Stimulated activated CD4-positive, alpha-beta T cell treated with anti-CD3 and anti-CD28 coated beads, Interleukin-2, amount 100 ng/mL, for 4 hours (primary cell): ENCODE measurements at places on chromosomes 6 and 20.
A peak's percentile ranks its signal among the peaks of the same experiment; 100 is the strongest.

DNA sequence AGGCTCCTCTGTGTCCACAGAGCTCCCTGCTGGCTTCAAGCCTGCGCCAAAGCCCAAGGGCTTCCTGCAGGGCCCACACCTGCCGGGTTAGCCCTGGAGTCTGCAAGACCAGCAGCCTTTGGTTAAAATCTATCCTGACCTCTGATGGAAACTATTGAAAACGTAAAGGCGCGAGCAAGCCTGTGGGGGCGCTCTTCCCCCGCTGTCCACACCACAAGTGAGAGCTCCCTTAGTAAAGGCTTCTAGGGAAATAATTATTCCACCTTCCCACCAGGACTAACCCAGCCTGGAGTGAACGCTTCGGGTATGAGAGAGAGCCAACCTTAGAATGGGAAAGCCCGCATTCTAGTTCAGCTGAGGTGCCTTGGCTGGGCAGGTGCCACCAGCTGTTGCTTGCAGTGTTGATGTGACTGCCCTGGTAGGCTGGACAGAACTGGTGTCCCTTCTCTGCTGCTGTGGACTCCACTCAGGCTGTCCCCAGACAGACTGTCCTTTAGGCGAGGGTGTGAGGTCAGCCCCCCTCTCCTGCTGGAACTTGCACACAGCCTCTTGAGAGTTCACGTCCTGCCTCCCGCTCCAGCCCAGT, 68.7 kb downstream of the SYTL3 start:
- no peak for DNase-seq

DNA sequence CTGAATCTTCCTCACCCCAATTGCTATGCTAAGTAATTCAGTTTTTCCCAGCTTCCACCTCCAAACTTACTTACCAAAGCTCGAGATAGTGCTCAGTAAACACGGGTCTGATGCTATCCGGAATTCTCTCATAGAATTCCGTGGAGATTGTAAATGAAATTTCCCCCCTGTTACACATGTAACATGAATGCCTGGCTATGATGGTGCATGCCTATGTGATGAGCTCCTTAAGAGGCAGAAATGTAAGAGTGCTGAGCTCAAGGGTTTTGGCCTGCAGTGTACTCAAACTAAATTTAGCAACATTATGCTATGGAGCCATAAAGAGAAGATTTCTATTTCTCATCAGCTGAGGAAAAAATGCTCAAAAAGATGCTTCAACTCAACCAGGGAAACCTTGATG, 133.4 kb upstream of the FUT9 start:
- DNase-seq, result no peak

GRCh38 chr6:151252634-151253033, 12.9 kb downstream of the AKAP12 start:
- no peak for DNase-seq

- no peak for DNase-seq
Observed at GRCh38 chr6:33732817-33733708, 13.6 kb downstream of the IP6K3 start.

GRCh38 chr6:12803486-12803885, 86.9 kb downstream of the PHACTR1 start:
- DNase-seq, result no peak

- no peak for DNase-seq
Observed at GRCh38 chr6:160795721-160796120, 93.7 kb downstream of the PLG start.

DNA sequence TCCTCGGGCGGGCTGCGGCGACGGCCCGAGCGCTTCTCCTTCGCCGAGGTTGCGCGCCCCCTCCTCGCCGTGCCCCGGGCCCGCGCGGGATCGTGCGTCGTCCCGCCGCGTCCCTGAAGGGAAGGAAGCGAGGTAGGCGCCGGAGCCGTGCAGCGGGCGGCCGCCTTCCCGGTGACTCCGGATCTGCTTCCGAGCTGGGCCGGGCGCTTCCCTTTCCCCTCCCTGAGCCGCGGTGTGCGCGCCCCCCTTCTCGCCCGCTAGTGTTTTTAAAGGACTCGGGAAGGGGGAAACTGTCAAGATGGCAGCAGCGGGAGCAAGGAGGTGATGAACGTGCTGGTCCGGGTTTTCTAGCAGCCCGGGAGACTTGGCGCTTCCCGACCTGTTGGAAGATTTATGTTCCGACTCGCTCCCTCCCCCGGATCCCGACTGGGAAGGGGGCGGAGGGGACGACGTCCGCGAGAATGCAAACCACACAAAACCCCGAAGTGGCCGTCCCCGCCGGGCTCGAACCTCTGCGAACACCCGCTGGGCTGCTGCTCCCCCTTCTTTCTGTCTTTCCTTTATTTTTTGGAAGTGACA, 744 bp upstream of the FOXO3 start:
- no peak for DNase-seq

- DNase-seq, result no peak
Observed at GRCh38 chr6:129447198-129447565, 262.8 kb downstream of the ARHGAP18 start.

- DNase-seq, result no peak
Observed at GRCh38 chr6:157830354-157831017, 7.4 kb downstream of the SNX9 start.

DNA sequence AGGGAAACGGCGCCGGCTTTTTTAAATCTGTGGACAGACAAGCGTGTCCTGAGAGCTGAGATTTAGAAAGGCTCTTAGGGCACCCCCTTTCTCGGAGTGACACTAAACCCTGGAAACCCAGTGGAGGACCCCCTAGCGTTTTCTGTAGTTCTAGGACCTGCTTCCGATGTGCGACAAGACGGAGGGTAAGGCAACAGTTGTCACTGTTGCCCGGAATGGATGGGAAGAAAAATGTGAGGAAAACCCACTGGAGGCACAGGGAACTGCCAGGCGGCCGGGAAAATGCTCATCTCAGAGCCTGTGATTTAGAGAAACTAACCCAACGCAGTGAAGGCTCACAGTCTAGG, 551 bp upstream of the ATP5F1E start:
- no peak for DNase-seq

DNA sequence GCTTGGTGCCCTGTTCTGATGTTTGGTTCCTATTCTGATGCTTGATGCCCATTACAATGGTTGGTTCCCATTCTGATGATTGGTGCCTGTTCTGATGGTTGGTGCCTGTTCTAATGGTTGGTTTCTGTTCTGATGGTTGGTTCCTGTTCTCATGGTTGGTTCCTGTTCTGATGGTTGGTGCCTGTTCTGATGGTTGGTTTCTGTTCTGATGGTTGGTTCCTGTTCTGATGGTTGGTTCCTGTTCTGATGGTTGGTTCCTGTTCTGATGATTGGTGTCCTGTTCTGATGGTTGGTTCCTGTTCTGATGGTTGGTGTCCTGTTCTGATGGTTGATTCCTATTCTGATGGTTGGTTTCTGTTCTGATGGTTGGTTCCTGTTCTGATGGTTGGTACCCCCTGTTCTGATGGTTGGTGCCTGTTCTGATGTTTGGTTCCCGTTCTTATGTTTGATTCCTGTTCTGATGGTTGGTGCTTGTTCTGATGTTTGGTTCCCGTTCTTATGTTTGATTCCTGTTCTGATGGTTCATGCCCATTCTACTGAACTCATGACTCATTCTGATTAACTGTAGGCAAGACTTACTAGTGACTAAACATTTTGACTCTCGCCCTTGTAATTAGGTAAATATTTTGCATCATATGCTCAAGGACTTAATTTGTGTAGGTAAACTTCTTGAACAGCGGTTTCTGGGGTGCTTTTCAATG, 146.2 kb downstream of the DLL1 start:
- no peak for DNase-seq

GRCh38 chr20:55778796-55779195, 226.5 kb downstream of the CBLN4 start:
- no peak for DNase-seq

DNA sequence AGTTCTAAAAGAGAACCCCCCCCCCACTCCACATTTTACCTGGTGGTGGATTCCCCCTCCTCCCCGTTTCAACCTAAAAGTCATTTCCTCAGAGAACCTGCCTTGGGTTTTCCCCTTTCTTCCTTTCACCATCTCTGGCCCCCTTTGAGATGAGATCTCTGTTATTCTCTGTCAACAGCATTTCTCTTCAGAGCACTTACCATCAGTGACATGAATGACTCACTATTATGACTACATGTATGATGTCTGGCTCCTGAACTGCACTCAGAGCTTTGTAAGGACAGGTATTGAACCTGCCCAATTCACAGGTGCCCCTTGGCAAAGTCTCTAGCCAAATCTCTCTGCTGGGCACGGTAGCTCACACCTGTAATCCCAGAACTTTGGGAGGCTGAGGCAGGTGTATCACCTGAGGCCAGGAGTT, 61.4 kb upstream of the JARID2 start:
- peak; percentile 47 for DNase-seq

- DNase-seq, result no peak
Observed at GRCh38 chr6:115838763-115839401, 221.8 kb downstream of the FRK start.

DNA sequence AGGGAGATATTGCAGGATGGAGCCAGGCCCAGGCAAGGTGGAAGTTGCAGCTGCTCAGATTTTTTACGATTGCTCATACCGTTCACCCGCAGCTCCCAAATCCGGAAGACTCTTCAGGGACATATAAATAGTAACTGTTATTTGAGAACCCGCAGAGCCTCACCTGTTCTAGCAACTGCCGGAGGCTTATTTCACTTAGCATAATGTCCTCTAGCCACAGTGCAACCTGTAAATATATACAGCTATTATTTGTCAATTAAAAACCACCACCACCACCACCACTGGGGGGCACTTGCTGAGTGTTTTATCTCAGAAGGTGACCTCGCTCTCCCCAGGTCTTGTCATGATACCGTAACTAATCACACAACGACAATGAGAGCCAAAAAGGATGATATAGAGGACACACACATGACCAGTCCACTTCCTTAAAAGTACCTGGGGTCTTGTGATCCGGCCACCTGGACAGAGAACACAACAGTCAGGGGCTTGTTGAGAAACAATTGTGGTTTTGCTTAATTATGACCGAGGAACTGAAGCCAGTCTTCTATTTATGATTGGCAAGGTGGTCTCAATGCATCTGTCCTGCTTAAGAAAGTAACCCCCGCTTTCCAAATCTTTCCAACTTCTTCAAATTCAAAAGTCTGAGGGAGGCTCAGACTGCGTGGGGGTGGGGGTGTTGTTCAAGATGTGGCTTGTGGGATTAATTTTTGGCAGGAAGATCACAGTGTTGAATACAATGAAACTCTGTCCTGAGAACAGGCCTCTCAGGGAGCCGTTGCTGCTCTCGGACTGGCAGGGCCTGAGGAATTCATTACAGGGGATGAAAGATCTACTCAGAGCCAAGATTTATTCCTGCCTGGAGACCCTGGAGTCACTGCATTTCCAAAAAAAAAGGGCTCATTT, 107.7 kb upstream of the PRND start:
- DNase-seq, result peak; percentile 67

DNA sequence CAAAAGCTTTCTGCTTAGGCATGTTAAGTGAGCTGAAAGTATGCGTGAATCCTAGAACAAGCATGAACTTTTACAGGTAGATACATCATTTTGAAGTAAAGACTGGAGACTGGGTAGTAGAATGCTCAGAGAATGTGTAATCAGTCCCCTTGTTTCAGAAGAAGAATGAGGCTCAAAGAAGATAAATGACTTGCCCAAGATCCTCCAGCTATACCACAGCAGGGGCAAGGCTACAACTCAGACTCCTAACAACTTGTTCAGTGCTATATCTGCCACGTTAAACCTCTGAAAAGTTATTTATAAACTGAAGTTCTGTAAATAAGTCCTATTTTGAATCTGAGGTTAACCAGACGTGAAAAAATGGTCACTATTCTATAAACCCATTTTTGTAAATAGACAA, 2.9 kb downstream of the RIPOR2 start:
- no peak for DNase-seq

DNA sequence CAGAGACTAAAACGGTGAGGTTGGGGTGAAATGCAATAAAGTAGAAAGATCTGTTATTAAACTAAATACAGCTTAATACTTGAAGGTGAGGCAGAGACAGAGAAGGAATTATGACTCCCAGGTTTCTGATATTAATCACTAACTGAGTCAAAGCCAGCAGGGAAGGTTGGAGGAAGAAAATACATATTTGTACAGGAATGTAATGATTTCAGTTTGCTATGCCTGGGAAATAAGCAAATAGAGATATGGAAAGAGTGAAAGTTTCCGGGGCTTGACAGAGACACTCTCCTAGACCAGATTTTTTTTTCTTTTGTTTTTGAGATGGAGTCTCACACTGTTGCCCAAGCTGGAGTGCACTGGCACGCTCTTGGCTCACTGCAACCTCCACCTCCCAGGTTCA, 76.8 kb downstream of the PTPRK start:
- no peak for DNase-seq

GRCh38 chr6:132052096-132052495, 100.9 kb upstream of the CCN2 start:
- DNase-seq, result no peak

DNA sequence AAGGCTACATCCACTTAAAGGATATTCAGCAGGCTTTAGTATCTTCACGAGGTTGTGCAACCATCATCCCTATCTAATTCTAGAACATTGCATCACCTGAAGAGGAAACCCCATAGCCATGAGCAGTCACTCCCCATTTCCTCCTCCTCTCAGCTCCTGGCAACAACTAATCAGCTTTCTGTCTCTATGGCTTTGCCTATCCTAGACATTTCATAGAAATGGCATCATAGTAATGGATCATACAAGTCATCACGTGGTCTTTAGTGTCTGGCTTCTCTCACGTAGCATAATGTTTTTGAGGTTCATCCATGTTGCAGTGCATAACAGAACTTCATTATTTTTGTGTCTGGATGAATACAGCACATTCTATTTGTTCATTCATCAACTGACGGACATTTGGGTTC, 20.5 kb downstream of the SNAI1 start:
- DNase-seq, result no peak

DNA sequence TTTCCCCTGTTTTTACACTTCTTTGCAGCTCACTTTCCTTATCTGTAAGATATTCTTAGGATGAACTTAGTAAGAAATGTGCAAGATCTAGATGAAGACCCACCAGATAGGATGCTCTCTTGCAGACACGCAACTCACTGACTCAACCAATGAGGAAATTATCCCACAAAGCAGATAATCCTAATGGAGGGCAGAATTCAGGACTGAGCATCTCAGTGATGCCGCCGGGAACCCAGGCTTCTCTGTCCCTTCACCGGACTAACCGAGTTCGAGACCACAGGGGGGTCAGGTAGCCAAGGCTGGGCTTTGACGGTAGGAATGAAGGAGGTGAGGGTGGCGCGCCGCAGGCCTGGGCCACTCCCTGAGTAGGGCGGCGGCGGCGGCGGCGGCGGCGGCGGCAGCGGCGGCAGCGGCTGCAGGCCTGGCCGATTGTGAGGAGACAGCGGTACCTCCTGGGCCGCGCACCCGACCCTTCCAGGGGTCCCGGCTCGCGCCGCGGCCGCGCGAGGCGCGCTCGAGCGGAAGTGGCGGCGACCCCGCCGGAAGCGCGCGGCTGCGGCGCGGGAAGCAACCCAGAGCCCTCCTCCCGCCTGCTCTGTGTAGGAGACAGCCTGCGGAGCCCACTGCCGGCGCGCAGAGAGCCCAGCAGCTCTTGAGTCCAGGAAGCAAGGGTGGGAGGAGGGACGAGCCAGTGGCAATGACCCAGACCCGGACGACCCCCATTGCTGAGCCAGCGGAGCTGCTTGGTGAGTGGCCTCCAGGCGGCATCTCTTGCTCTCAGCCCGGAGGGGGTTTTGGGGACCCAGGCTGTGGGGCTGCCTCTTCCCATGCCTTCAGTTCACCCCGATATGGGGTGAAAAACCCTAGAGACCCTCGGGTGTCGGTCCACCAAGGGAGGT, at the start of gene KHDC1:
TSS of gene KHDC1 (minus strand) at position 526 of the 899 bp plus-strand sequence. CDS start 20,679 bp downstream, outside the sequence.
- DNase-seq, result peak; percentile 28
